Activated T-cell treated with anti-CD3 and anti-CD28 coated beads, Interleukin-2, amount 50 U/mL, for 24 hours (primary cell): ENCODE measurements at places on chromosomes 5 and 9.
A peak's percentile ranks its signal among the peaks of the same experiment; 100 is the strongest.

- DNase-seq: no peak
Measured at GRCh38 chr5:74643111-74643562, 2.6 kb upstream of the ENC1 start.

DNA sequence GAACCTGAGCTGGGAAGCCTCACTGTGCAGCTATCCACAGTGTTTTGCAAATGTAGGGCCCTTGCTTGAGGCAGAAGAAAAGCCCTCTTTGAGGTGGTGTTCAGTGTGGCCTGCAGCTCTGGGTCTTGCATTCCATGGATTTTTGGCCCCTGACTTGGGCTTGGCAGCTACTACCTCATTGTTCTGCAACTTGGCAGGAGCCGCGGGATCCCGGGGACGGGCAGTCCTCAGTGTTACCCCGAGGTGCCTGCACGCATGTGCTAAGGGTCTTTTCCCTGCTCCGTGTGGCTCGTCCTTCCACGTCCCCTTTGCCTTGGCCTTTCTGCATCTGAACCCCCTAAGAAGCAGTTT is 39.8 kb downstream of the NEK6 start:
- DNase-seq: no peak

DNA sequence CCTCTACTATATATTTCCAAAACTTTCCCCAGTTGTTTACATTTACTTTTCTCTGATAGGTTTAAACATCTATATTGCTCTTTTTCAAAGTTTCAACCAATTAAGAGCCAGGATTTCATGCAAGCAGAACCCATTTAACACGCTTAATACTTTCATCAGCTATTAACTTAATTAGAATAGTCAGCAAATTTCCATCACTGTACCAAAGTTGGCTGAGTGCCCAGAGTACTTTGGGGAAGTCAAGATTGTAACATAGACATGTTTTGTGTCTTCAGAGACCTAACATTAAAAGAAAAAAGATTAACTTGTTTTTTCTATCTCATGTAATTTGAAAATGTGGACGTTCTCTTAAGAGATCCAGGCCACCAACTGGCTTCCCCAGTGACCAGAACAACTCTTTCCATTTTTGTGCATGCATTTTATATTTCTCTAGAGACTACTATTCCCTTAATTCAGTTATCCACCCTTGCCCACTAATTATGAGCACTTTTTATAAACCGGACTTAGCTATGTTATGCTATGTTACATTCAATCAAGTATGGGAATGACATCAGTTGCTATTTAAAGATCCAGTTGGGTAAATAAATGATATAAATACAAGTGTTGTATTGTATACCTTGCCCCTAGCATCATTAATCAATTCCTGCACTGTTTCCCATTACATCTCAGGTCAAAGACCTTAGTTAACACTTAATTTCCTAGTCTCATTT is 478.1 kb upstream of the NMUR2 start:
- no peak for DNase-seq

DNA sequence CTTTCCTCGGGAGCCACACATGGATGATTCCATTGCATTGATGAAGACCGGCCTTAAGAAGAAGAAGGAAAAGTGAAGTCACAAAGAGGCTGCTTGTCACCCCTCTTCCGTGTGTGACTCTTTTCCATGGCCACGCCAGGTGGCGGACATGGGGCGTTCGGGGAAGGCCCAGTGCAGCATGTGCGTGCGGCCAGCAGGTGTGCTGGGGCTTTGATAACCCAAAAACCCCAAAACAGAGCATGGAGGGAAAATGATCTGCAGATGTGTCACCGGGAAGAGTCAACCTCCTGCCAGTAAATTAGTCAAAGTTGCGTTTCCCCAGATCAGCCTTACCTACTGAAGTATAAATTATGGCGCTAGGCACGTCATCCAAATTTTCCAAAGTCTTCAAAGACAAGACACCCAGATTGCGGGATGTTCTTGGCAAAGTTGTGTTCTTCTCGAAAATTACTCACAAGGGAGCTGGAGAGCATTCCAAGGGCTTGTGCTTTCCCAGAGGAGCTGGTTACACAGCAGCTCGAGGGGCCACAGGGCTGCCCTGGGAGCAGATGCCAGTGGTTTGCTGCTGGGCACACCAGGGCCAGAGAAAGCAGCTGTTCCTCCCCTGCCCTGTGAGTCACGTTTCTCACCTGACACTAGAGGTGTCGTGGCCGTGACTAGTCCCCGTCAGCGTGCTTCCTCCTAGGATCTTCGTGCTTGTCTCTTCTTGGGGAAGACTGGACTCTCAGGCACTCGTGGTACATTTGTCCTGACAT is 53.9 kb downstream of the IRX2 start:
- DNase-seq: no peak

GRCh38 chr9:131500939-131501541 is 1.7 kb upstream of the POMT1 start:
- DNase-seq: peak; percentile 68

DNA sequence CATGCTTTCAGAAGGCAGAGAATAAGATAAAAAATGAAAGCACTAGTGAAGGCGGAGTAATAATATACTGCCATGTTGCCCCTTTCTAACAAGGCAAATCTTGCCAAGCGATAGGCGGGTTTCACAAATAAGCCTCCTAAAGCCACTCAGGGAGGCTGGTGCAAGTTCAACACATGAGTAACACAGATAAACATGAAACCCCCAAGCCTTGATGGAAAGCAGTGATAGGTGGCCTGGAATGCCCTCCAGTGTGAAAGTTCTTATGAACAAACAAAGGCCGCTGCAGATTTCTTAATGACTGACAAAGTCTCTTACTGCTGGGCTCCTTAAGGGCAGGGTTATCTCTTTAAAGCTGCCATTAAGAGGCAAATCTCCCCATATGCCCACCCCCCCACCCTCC is 154.7 kb downstream of the ZDHHC21 start:
- no peak for DNase-seq

- no peak for DNase-seq
Measured at GRCh38 chr9:86846656-86847055, 100.7 kb downstream of the GAS1 start.

DNA sequence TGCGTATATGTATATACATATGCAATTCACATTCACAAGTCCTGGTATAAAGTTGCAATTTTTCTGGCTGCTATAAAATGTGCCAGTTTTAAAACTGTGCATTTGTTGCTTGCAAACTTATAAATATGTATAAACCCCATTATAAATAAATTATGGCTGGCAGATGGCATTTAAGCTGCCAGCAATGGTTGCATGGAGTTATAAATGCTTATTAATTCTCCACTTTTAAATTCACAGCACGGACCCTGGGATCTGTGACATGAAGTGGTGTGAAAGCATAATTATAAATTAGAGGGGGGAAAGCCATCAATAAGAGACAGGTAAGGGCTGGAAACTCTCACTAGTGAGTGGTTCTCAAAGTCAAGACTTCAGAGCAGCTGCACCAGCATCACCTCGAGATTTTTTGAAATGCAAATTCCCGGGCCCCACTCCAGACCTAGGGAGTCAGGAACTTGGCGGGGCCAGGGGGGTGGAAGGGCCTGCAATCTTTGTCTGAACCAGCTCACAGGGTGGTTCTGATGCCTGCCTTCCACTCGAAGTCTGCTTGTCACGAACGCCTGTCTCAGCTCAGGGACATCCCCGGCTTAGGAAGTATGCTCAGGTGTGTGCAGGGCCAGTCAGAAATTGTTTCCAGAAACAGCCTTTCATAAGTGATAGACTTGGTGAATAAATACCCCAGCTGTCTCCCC is 16.9 kb downstream of the S1PR3 start:
- DNase-seq: no peak

- no peak for DNase-seq
Measured at GRCh38 chr5:150320044-150320613, 17.4 kb upstream of the ARSI start.

- no peak for DNase-seq
Measured at GRCh38 chr5:74954919-74955318, 88.7 kb upstream of the FAM169A start.

GRCh38 chr9:114929201-114929600 is 1.2 kb downstream of the TNFSF8 start:
- DNase-seq: no peak

DNA sequence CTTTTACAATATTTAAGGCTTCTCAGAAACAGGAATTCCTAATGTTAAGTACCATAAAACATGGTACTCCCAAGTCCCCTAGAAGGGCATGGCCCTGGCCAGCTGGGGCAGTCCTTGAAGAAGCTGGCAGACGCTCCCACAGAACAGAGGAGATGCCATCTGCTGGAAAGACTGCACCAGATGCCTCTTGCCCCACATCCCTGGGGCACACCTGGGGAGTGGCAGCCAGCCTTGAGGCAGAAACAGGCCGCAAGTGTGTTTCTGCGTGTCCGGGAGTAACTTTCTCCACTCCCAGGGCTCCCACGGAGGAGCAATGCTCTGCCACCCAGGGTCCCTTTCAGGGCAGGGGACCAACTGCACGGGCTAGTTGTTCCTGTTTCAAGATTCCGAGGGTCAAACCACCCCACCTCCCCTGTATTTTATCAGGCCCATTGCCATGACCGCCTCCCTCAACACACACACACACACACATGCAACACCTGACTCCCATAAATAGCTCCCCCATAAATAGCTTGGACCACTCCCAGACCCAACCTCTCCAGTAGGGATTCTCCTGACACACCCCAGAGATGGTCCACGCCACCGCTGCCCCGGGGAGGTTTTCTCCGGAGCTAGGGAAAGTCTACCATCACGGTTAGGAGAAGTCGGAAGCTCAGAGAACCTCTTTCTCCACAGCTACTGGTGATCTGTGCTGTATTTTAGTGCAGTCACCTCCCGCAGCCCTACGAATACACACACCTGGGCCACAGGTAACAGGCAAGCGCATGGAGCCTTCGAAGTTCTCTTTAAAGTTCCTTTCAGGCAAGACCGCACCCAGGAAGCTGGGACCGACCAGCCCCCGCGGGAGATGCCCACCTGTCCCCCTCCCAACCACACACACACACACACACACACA is 1.5 kb downstream of the SPOCK1 start:
- no peak for DNase-seq

DNA sequence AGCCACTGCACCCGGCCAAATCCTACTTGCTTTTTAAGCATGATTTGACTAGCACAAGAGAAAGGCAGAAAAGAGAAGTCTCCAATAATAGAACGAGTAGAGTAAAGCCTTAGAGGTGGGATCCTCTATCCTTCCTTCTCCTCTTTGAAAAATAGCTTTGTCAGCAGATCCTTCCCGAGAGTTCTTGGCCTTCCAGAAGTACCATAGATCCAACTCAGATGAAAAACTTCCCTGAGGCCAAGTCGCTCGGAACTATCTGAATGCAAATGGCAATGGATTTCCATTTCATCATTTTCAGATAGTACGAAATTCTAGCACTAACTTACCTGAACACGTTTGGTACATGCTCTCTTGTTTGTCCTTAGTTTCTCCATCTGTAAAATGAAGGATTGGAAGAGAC is 52.0 kb upstream of the SLIT3 start:
- no peak for DNase-seq

DNA sequence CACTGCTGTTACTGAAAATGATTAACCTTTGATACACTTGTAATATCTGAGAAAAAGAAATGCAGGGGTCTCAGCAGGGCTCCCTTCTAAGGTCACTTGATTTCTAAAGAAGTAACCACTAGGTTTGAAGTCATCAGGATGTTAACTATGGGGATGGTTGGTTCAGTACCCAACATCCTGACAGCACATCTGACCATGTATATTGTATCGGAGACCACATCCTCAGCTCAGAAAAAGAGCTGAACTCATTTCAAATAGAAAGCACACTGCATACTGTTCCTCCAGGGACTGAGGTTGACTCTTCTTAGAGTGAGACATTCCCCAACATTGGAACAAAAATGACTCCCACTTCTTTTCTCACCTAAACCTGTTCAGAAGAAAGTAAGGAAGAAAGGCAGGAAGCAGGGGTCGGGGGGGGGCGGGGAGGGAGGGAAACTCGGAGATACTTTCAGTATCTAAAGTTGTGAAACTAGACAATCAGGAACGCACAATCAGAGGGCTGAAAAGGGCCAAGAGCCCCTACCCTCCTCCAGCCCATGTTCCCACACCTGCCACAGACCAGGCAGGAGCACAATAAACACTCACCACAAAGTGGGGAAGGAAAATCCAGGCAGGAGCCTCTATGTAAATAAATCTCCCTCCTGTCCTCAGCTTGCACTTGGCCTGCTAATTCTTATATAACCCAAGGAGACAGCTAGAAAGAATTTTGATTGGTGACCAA is 730 bp upstream of the GZMA start:
- no peak for DNase-seq

- DNase-seq: no peak
Measured at GRCh38 chr9:105357937-105358336, 89.9 kb upstream of the FSD1L start.

DNA sequence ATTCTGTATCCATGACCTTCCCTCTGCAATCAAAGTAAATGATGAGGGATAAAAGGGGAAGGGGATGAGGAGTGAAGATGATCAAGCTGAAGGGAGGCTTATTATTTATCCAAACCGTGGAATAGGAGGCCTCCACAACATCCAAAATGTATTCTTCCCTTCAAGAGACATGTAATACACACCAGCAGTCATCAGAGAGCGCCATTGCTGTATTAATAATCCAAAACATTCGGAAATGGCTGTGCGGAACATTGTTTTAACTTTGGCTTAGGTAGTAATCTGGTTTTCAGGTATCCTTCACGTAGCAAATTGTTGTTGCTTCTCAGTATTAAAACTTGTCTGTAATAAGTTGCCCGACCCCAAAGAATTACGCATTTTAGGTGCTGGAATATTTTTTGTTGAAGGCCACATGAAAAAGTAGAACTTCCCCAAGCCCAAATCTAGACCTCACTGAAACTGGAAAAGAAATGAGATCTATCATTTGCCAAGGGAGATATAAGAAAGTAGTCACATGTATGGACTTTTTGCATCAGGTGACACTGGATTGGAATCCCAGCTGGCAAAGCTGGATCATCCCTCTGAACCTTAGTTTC is 2.6 kb upstream of the BOD1 start:
- no peak for DNase-seq

- DNase-seq: no peak
Measured at GRCh38 chr9:129988607-129989361, 54.2 kb downstream of the FNBP1 start.

- no peak for DNase-seq
Measured at GRCh38 chr5:93184041-93184440, 397.0 kb downstream of the NR2F1-AS1 start.

DNA sequence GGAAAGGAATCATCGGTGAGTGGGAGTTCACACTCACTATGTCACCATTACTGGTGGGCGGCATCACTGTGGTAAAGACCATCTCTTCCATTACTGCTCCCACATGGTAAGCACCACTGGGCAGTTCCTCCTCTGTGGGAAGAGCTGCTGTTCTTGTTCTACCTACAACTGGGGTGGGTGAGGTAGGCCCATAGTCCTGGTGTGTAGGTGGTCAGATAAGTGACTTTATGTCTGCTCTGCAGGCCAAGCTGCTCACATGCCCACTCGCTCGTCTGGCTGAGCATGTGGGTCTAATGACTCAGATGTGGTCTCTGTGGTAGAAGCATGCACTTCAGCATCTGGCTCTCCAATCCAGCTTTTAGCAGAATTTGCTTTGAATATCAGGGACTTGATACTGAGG is 82.9 kb downstream of the TMEM215 start:
- DNase-seq: no peak

- DNase-seq: no peak
Measured at GRCh38 chr5:181127456-181127855, 3.5 kb downstream of the OR2V1 start.
